ENCODE measurements at places on chromosomes 12 and 14. TPM values are rescaled to one million over a fixed set of nuclear protein-coding genes. Genes with fewer than 3 reads are reported as not detected.

The TAS2R9 gene
- not detected for polyA plus RNA-seq

The AHNAK2 gene
- under 0.01 TPM for polyA plus RNA-seq

DNA sequence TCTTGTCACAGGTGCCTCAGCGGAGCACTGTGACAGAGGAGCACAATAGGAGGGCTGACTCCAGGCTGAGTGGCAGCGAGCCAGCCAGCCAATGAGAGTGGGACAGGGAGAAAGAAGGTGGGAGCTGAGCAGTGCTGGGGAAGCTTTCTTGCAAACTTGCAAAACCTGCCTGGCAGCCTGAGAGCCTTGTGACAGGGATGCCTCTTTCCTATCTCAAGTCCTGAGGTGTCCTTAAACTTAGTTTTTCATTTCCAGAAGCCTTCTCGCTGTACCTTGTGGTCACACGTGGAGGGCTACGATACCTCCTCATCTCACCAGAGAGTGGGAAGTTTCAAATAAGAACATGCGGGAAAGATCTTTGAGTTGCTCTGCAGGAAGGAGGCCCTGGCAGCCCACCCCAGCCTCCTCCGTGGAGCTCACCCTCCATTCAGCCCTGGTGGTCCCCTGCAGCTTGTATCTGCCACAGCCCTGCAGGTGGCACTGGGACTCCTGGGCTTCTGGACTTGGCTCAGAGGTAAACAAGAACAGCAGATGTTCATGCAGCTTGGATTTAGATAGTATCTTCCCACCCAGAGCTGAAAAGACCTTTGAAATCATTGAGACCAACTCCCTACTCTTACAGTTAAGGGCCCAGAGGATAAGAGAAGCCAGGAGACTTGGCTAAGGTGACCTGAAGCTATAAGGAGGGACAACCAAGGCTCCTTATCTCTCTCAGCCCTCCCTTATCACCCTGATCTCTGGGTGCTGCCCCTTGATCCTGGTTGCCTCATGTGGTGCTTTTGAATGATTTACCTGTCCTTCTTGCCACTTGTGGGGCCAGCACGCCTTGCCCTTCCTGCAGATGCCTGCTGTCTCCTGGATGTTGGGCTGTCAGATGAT is 153.5 kb upstream of the MAX start:
- DNase-seq, result peak; percentile 96
- no peaks in the 10 kb centered on the region for H3K27me3 ChIP-seq
- H3K4me1 ChIP-seq, result peaks cover 34% of the 10 kb centered on the region

The PPP1R36 gene
- polyA plus RNA-seq, result 1.6 TPM

GRCh38 chr14:65318636-65319506 is 93.7 kb upstream of the FUT8 start:
- peak overlapping the region; percentile 30 for H3K27ac ChIP-seq
- no peak overlapping the region for H3K4me3 ChIP-seq
- H3K36me3 ChIP-seq, result no peaks in the 10 kb centered on the region
- DNase-seq, result no peak

DNA sequence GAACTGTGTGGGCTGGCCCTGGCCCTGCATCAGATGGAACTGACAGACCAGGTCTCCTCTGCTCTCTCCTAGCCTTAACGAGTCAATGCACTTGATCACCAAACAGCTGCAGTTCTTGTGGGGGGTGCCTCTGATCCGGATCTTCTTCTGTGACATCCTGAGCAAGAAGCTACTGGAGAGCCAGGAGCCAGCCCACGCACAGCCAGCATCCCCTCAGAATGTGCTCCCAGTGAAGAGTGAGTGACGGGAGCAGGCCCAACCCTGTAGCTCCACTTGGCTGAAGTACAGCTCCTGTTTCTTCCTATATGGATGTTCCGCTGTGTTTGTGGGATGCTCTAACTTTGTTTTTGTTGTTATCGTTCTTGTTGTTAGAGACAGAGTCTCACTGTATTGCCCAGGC is 23.9 kb downstream of the UBE3B start:
- no peak for DNase-seq
- H3K4me3 ChIP-seq, result no peak overlapping the region
- H3K36me3 ChIP-seq, result peaks cover 35% of the 10 kb centered on the region
- no peaks in the 10 kb centered on the region for H3K27me3 ChIP-seq
- no peak overlapping the region for H3K27ac ChIP-seq

- no peak overlapping the region for H3K27ac ChIP-seq
- H3K4me3 ChIP-seq, result no peak overlapping the region
- H3K4me1 ChIP-seq, result no peaks in the 10 kb centered on the region
Observed at GRCh38 chr12:131261906-131262305, 308.2 kb downstream of the ADGRD1 start.

- H3K27ac ChIP-seq, result peak overlapping the region; percentile 86
- H3K27me3 ChIP-seq, result no peaks in the 10 kb centered on the region
- peaks cover 3% of the 10 kb centered on the region for H3K4me1 ChIP-seq
- peaks cover 24% of the 10 kb centered on the region for H3K36me3 ChIP-seq
Observed at GRCh38 chr12:12467264-12467663, 95.4 kb downstream of the DUSP16 start.

- no peaks in the 10 kb centered on the region for H3K36me3 ChIP-seq
- no peaks in the 10 kb centered on the region for H3K4me1 ChIP-seq
- H3K27ac ChIP-seq, result no peak overlapping the region
Observed at GRCh38 chr14:91685600-91685999, 46.3 kb downstream of the CATSPERB start.

DNA sequence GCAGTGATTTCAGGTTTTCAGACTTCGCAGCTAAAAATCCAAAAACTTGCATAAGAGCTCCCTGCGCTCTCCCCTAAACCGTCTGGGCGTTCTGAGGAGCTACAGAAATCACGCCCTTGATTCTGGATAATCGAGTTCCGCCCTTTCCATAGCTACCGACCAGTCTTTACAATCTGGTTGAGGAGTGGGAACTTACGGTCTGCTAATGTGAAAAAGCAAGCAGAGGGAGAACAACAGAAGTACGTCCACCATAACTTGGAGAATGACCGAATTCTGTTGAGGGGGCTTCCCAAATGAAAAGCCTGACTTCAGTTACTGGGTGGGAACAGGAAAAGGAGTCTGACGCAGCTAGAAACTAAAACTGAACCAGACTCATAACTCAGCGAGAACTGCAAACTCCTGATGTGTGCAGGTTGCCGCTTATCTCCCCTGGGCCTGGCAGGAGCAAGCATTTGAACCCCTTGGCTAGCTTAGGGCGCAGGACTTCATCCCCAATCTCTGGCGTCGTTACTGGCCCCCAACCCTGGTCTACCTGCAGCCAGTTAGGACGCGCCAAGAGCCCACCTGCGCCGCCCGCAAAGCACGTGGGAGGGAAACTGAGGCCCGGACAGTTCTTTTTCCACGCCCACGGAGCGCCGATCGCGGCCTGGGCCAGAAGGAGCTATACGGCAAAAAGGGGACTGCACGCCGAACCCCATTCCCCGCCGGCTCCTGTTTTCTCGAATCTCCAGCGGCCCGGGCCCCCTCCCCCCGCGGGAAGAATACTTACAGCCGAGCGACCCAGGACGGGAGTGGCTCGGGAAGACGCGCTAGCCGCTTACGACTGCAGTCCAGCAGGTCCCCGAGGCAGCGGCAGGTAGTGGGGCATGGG is 838 bp downstream of the LRIG3 start:
- H3K27ac ChIP-seq, result peak overlapping the region; percentile 95
- no peaks in the 10 kb centered on the region for H3K4me1 ChIP-seq
- peak overlapping the region; percentile 62 for H3K4me3 ChIP-seq
- DNase-seq, result peak; percentile 83

The DDX24 gene
- 64.6 TPM for polyA plus RNA-seq

GRCh38 chr12:109883461-109883860 is 3.1 kb upstream of the GLTP start:
- no peaks in the 10 kb centered on the region for H3K36me3 ChIP-seq
- H3K27ac ChIP-seq, result no peak overlapping the region
- peak; percentile 49 for DNase-seq
- H3K27me3 ChIP-seq, result no peaks in the 10 kb centered on the region

The CFAP251 gene
- 1.6 TPM for polyA plus RNA-seq

DNA sequence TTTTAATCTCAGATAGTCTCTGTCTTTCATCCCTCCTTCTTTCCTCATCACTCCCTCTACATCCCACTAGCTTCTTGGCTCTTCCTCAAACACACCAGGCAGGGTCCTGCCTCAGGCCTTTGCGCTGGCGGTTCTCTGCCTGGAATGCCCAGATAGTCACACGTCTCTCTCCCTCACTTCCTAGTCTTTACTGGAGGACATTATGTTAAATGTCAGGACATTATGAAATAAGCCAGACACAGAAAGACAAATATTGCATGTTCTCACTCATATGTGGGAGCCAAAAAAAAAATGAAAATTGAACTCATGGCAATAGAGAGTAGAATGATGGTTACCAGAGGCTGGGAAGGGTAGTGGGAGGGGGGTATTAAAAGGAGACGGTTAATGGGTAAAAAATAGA is 442.0 kb downstream of the MED13L start:
- no peak overlapping the region for H3K27ac ChIP-seq
- no peaks in the 10 kb centered on the region for H3K27me3 ChIP-seq
- no peaks in the 10 kb centered on the region for H3K4me1 ChIP-seq
